ENCODE measurements at places on chromosomes 12 and 14.

- no peak for DNase-seq
Measured at GRCh38 chr12:95216711-95217376, 423 bp downstream of the FGD6 start.

- DNase-seq, result no peak
Measured at GRCh38 chr12:89314060-89314761, 38.1 kb downstream of the DUSP6 start.

- DNase-seq, result no peak
Measured at GRCh38 chr14:97642631-97643030, 845.4 kb downstream of the VRK1 start.

- DNase-seq, result no peak
Measured at GRCh38 chr12:129423041-129423580, 480.7 kb downstream of the TMEM132D start.

- DNase-seq, result peak; percentile 21
Measured at GRCh38 chr14:98138666-98139065, 1133.3 kb downstream of the BCL11B start.

- no peak for DNase-seq
Measured at GRCh38 chr12:64891629-64892028, 67.2 kb downstream of the TBC1D30 start.

GRCh38 chr12:121182222-121182893, 27.6 kb upstream of the P2RX4 start:
- DNase-seq, result no peak

DNA sequence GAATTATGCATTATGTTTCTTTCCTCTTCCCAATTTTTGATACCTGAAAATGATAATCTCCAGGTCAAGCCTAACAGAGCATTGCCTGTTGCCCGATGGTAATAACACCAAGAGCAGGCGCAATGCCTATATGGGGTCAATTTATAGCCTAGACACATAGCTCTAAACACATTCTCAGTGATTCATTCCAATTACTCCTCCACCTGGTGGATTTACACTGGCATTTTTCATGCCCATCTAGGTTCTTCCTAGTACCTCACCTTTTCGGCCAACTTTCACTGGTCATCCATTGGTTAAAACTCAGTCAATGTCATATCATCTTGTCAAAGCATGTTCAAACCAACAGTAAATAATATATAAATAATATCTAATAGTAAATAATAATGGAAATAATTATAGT, 53.1 kb downstream of the EIF2S3B start:
- DNase-seq, result no peak

GRCh38 chr12:21248679-21249078, 86.0 kb downstream of the SLCO1A2 start:
- peak; percentile 26 for DNase-seq

- DNase-seq, result no peak
Measured at GRCh38 chr12:93361151-93361919, 16.4 kb upstream of the NUDT4 start.

- no peak for DNase-seq
Measured at GRCh38 chr14:96143906-96144305, 60.7 kb upstream of the BDKRB2 start.

GRCh38 chr12:572532-572899, 90.7 kb downstream of the NINJ2 start:
- no peak for DNase-seq

GRCh38 chr12:3795066-3795465, 42.2 kb upstream of the CRACR2A start:
- DNase-seq, result no peak

DNA sequence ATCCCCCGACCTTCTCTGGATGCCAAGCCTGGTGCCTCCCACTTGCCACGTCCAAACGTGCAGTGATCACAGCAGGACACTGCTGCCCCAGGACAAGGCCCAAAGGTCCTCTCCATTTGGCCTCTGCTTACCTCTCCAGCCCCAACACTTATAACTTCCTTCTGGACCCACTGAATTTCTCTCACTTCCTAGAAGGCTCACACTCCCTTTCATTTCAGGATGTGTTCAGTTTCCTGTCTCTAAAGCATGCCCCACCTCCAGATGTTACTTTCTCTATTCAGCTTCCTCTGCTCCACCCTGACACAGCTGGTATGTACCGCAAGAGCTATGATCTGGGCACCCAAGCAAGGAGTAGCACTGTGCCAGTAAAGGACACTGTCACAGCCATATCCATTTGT, 33.0 kb downstream of the CDKL1 start:
- no peak for DNase-seq

All from globus pallidus (tissue), 1 donor.